ENCODE measurements at places on chromosomes 13 and 19.

GRCh38 chr13:27354379-27354778, 70.0 kb upstream of the GTF3A start:
- no peak for DNase-seq

DNA sequence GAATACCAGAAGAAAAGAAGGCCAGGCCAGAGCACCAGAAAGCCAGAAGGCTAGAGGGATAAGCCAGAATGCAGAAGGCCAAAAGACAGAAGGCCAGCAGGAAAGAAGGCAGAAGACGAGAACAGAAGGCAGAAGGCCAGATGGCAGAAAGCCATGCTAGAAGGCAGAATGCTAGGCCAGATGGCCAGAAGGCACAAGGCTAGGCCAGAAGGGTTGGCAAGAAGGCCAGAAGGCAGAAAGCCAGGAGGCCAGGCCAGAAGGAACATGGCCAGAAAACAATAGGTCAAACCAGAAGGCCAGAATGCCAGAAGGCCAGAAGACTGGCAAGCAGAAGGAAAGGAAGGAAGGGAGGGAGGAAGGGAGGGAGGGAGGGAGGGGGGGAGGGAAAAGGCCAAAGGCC, 188.8 kb downstream of the TUBA3C start:
- peak; percentile 27 for DNase-seq

DNA sequence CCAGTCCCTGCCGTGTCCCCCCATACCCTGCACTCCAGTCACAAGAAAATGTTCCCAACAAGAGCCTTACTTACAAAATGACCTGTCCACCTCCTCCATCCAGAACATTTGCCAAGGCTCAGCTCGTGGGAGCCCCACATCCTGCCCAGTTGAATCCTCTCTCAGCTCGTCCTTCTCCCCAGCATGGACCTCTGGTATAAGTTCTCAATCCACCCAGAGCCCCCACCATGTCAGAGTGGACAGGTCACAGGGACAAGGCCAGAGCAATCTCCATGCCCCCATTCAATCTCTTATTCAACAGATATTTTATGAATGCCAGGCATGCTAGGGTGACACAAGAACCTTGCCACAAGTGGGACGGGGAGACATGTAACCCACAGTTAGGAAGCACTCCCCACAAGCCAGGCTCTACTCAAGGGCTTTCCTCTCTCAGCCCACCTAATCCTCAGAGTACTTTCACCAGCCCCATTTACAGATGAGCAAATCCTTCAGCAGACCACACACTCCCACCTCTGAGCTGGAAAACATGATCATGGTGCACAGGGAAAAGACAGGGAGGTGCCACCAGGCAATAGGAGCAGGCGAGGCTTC, 15.1 kb downstream of the DEDD2 start:
- DNase-seq = no peak

DNA sequence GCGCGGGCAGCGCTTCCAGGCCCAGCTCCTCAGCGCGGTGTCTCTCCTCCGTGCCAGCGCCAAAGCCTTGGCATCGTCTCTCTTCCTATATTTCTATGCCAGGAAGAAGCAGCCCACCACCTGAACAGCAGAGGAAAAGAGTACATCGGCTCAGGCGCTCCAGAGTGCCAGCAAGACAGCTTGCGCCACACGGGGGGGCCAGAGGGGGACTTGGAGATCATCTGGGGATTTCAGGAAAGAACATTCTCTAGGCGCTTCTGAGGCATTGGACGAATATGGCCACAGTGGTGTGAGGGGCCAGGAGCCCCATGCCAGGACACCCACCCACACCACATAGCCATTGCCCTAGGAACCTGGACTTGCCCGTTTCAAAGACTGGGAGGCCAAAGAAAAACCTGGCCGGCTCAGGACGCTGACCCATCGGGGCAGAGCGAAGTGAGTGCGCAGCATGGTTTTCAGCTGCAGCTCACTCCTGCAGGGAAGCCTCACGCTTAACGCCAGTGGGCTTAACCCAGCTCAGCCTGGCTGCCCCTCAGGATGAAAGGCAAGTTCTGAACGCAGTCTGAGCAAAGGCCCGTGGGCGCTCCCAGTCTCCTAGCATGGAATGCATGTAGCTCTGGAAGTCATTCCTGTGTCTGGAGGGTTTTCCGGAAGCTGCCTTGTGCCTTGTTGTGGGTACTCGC, 62.1 kb downstream of the GGACT start:
- DNase-seq = no peak

DNA sequence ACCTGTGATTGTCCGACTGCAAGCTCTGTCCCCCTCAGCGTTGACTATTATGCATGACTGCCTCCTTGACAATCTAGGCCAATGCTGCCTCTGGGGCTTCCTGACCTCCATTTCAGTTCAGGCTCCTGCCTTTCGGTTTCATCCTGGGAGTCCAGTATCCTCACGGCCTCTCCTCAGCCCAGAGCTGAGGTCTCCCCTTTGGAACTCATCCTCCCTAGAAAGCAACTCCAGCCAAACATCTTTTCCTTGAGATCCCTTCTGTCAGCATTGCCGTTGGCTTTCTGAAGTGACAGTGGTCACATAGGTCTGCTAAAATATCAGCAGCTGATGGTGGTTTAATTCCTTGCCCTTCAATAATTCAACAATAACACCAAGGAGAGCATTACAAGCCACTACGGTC, 519.1 kb upstream of the NBEA start:
- DNase-seq = no peak

- DNase-seq = no peak
Observed at GRCh38 chr19:16076958-16077611, 790 bp downstream of the TPM4 start.

- DNase-seq = no peak
Observed at GRCh38 chr13:89520468-89520867, 1827.0 kb upstream of the MIR17HG start.

GRCh38 chr13:56283262-56283828, 857.4 kb upstream of the PRR20A start:
- DNase-seq = no peak

GRCh38 chr19:13408889-13409518, 97.3 kb downstream of the CACNA1A start:
- DNase-seq = no peak

DNA sequence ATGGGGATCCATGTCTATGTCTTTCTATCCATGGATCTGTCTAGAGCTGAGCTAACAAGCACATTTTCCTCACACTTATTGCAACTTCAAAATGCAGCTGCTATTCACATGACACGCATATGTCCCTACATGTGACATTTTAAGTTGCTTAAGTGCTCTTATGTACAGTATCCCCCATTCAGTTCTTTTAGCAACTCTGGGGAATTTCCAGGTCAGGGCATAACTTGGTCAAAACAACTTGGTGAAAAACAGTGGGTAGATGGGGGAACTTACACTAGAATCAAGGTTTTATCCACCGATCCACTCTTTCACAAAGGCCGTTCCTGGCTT, 73.0 kb downstream of the COL4A1 start:
- no peak for DNase-seq

DNA sequence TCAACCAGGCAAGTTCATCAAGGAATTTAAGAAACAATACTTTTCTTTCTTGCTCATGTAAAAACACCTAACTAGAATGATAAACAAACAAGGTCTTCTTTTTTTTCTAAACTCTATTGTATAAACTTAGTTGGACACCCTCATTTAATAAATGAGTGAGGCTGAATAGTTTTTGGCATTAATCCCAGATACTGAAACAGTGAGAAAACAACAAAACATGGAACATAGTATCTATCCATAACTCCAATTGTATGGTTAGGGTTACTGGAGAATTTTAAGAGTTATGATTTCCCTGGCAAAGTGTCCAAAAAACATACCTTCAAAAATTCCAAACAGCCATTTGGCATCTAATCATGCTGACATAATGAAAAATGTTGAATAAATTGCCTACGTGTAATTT, 5.8 kb upstream of the POMP start:
- no peak for DNase-seq

- DNase-seq = no peak
Observed at GRCh38 chr13:20247963-20248362, 15.8 kb upstream of the GJB6 start.

GRCh38 chr19:709965-710571, 1.3 kb downstream of the PALM start:
- DNase-seq = no peak

GRCh38 chr13:51913421-51914136, 51.8 kb downstream of the CCDC70 start:
- DNase-seq = no peak

GRCh38 chr19:5775668-5776309, 8.8 kb downstream of the PRR22 start:
- no peak for DNase-seq

- DNase-seq = no peak
Observed at GRCh38 chr13:93227280-93227877, 772 bp downstream of the GPC6 start.

- DNase-seq = peak; percentile 63
Observed at GRCh38 chr19:41785653-41786052, 10.7 kb upstream of the CEACAM3 start.

DNA sequence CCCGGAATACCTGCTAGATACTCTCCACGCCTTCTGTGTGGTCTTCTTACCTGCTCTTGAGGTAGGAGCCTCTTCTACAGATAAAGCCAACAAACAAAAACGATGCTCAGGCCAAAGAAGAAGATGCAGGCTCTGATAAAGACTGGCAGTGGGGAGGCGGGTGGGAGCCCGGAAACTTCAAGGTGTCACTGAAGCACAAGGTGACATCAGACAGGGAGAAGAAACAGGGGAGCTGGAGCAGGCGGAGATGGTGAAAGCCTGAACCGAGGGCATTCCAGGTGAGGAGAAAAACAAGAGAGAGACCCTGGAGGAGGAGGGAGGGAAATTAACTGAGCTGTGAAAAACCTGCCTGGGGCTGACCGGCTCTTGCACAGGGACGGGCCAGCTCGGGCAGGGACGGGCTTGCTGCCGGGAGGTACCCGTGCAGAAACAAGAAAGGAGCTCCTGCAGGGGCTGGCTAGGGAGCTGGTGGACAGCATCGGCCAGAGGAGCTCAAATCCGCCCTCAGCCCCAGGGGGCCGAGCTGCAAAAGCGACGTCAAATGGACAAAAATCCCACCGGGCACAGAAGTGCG, 19.0 kb downstream of the GNG7 start:
- DNase-seq = no peak

- DNase-seq = no peak
Observed at GRCh38 chr13:89115307-89115706, 1444.1 kb downstream of the SLITRK5 start.
